ENCODE measurements at places on chromosomes 13 and 19.

GRCh38 chr13:79998381-79998880 is 342.5 kb downstream of the SPRY2 start:
- DNase-seq = no peak

DNA sequence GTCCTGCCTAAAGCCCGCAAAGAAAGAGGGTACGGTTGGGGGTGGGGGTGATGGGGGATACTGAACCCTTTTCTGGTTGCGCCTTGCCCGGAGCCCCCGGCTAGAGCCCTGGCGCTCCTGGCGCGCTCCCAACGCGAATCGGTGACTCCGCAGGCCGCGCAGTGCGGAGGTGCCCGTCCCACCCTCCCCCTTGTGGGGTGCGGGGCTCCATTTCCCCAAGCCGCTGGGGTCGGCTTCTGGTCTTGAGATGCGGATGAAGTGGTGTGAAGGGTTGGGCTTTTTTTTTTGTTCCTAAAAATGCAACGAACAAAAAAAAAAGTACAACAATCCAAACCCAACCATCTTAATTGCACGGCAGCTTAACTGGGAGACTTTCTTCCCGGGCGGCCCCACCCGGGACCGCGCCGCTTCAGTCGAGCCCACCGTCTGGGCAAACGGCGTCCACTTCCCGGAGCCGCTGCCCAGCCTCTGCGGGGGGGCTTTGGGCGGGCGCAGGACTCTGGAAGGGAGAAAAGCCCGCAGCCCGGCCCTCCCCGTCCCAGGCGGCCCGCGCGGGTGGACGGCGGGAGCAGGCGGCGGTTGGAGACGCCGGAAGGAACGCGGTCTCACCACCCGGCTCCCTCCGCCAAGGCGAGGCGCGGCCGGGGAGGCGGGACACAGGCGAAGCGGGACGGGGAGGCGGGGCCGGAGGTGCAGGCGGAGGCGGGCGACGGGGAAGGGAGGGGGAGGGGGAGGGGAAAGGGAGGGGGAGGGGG is 504 bp upstream of the TRIM13 start:
- peak; percentile 96 for DNase-seq

- no peak for DNase-seq
These were observed 60.2 kb downstream of the PEX11G start for GRCh38 chr19:7428651-7429113.

DNA sequence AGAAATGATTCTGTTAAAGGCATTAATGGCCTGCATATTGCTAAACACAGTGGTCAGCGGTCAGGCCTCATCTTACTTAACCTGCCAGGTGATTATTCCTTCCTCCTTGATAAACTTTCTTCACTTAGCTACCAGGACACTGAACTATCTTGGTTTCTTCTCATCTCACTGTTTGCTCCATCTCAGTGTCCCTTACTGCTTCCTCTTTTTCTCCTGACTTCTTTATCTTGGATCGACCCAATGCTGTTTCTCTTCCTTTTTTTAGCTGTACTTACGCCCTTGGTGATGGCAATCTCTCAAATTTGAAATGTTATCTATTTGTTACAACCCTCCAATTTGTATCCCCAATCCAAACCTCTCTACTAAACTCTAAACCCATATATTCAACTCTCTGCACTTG is 7.8 kb upstream of the CLC start:
- DNase-seq = no peak

DNA sequence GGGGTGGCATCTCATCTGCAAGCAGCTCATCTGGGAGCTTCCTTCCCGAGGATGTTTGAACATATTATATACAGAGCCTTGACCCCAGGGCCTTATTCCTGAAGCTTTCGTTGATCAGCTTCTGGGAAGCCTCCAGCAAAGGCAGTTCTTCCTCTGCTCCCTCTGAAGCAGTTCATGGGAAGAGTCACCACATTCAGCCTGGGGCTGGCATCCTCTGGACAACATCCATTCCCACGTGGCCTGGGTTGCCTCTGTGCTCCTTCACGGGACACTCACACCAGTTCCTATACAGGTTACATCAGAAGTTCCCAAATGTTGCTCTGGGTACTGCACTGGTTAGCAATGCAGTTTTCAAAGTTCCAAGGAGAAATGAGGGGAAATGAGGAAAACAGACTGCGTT is 29.6 kb downstream of the COL4A2 start:
- DNase-seq = no peak

DNA sequence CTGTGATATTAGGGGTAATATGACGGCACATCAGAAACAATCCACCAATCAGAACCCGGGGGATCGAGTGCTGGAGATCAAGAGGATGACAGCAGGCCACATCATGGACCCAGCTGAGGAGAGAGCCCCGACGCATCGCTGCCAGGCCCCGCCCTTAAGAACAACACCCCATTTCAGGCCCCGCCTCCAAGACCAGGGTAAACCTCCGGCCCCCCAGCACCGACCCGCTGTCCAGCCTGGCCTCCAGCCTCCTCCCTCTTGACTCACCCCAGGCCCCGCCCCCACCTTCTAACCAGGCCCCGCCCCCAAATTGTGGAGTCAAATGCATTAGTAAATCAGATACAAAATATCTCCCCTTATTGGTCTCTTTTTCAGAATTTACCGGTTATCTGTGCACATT is 4.7 kb upstream of the ZNF611 start:
- no peak for DNase-seq

DNA sequence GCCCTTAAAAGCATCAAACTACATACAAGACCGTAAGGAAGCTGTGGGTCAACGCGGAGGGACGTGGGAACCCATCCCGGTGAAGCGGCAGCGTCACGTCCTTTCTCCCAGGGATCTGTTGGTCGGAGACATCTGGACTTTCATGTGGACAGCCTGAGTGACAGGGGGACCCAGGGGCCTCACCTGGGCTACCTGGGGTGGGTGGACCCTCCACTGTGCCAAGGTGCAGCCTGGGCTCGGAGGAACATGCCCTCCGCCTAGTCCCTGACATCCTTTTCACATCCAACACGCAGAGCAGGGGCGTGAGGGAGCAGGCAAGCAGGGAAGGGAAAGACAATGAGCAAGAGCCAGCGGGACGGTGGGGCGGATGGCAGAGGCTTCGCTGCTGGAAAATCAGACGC is 13.8 kb upstream of the GARIN5A start:
- no peak for DNase-seq

DNA sequence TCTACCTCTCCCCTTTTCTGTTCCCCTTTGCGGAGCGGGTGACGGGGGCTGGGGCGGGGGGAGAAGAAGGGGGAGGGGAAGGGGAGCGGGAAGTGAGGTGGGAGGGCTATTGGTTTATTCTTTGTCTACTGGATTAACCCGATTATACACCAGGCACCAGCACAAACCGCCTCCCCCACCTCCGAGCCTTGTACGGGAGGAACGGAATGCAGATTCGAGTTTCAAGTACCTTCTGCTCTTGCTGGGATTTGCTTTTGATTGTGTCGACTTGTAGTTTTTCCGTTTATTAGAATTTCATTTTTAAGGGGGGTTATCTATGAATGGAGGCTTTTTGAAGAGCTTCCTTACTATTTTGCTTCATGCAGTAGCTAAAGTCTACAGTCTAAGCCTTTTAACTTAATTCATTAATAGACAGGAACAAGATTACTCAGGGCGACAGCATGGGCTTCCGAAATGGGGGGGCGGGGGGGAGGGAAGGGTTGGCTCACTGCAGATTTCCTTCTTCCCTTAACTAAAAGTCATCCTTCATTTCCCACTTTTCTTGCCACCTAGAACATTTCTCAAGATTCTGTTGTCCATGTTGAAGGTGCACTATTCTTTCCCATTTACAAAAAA is 937 bp upstream of the SPRY2 start:
- DNase-seq = no peak

- DNase-seq = peak; percentile 18
These were observed 1.6 kb downstream of the TTYH1 start for GRCh38 chr19:54416695-54417491.

GRCh38 chr19:52638601-52639000 is 446 bp upstream of the ZNF83 start:
- DNase-seq = no peak

- DNase-seq = no peak
These were observed 20.0 kb upstream of the GPR18 start for GRCh38 chr13:99278200-99278599.

- DNase-seq = peak; percentile 92
These were observed 50.8 kb downstream of the TSSK6 start for GRCh38 chr19:19464339-19465098.

- peak; percentile 94 for DNase-seq
These were observed 47.6 kb downstream of the PTPRS start for GRCh38 chr19:5292822-5293611.

DNA sequence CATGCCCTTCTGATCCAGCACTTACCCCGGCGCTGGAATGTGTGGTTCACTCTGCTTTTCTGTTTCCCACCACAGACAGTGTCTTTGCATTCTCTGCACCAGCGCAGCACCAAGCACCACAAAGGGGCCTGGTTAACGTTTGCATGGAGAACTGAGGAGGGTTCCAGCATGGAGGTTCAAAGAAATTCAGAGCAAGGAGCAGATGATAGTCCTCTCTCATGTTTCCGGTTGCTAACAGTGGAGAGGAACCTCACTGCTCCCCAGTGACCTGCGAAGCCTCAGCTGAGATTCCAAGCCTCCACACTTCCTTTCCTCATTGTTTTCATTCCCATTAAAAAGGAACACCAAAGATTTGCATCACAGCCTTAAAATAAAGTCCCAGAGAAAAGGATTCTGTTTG is 99.7 kb downstream of the STARD13 start:
- no peak for DNase-seq

GRCh38 chr19:43594081-43594697 is 1.7 kb downstream of the IRGQ start:
- no peak for DNase-seq

- no peak for DNase-seq
These were observed 1.4 kb upstream of the LRG1 start for GRCh38 chr19:4541114-4541805.

GRCh38 chr19:3733549-3734309 is 25.5 kb downstream of the TJP3 start:
- DNase-seq = no peak

GRCh38 chr19:38990949-38991697 is 15.6 kb upstream of the FBXO17 start:
- no peak for DNase-seq

DNA sequence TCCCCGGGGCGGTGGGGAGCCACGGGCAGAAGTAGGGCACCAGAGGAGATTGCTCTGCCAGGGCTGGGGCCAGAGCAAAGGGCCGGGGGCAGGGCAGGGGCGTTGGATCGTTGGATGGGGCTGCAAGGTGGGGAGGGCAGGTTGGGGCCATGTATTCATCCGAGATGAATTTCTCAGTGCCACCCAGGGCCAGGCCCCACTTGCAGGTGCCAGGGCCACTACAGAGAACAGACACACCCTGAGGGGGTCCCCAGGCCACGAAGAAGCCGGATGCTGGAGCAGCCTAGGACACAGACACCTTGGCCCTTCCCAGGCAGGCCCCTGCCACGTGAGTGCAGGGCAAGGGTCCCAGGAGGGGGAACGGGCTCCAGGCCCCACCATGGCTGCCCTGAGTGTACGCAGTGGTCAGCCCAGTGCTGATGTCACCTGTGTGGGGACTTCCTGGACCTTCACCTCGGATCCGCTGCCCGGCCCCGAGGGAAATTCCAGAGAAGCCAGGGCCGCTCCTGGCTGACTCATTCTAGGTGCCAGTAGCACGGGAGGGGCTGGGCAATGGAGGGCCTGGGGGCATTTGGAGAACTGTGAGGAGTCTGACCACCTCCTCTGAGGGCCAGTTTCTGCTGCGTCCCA is 9.6 kb upstream of the SBNO2 start:
- DNase-seq = no peak

DNA sequence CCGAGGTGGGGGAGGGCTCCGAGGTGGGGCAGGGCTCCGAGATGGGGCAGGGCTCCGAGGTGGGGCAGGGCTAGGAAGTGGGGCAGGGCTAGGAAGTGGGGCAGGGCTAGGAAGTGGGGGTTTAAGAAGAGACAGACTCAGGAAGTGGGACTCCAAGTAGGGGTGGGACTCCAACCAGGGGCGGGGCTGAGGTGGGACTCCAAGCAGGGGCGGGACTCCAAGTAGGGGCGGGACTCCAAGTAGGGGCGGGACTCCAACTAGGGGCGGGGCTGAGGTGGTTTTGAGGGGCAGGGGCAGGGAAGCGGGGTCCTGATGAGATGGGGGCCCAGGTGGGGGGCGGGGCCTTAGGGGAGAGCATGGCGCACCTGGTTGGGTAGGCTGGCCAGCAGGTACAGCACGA is 13.6 kb downstream of the CFD start:
- no peak for DNase-seq

DNA sequence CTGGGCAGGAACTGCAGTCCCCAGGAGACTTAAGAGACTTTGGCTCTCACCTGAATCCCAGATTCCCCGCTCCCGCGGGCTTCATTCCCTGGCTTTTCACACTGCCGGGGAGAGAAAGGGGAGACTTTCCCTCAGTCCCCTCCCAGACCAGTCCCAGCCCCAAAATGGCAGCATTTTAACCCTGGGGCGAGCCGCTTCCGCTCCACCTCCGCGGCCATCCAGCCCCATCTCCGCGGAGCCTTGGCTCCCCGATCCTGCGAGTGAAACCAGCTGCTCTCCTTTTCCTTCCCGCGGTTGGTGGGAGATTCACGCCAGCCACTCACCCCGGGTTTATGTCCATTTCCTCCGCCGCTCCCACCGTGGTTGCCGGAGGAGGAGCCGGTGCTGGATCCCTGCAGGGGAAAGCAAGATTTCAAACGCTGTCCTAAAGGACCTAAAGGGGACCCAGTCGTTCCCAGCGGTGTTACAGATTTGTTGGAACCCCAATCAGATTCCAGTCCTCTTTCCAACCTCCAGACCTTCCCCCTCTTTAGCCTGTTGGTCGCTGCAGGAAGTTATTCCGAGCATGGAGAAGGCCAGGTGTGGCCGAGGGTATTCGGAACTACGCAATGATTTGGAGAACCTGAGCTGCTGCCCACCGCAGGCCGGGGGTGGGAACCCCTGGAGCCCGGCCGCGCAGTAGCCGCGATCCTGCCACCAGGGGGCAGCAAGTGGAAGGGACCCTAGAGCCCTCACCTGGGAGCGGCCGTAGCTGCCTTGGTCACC is 3.4 kb downstream of the DMKN start:
- peak; percentile 90 for DNase-seq

GRCh38 chr13:60647547-60647946 is 250.5 kb downstream of the TDRD3 start:
- no peak for DNase-seq

- no peak for DNase-seq
These were observed 561 bp upstream of the GJA3 start for GRCh38 chr13:20161275-20161950.

- no peak for DNase-seq
These were observed 42.0 kb upstream of the RXFP2 start for GRCh38 chr13:31697290-31697689.

- no peak for DNase-seq
These were observed 20.0 kb downstream of the CNFN start for GRCh38 chr19:42370068-42370520.

- DNase-seq = no peak
These were observed 819.2 kb downstream of the UQCRFS1 start for GRCh38 chr19:28393574-28394336.

DNA sequence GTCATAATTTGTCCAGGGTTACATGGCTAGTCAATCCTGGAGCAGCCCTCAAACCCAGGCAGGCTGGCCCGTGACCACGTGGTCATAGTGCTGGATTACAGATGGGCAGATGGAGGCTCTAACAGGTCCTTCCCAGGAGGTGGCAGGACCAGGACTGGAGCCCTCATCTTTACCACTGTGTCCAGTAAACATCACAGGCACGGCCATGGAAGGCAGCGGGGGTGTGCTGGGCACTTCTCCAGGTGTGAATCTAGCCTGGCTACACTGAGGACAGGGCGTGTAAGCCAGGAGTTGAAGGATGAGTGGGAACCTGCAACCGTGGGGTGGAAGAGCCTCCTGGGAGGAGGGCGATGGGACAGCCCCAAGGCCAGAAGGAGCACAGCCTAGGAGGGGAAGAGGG is 6.1 kb downstream of the CIC start:
- no peak for DNase-seq

Data from eye (tissue), 1 donor.